ENCODE measurements at places on chromosomes 1 and 21.

GRCh38 chr1:192550922-192551534 lies 24.5 kb upstream of the RGS1 start:
- no peak for DNase-seq

GRCh38 chr1:168626326-168626725 lies 49.9 kb downstream of the XCL1 start:
- DNase-seq = no peak

- DNase-seq = no peak
Observed at GRCh38 chr1:161482610-161483009, 22.6 kb upstream of the FCGR2A start.

- peak; percentile 24 for DNase-seq
Observed at GRCh38 chr1:246417152-246417812, 89.8 kb downstream of the SMYD3 start.
